Activated naive CD4-positive, alpha-beta T cell treated with anti-CD3 and anti-CD28 coated beads, Interleukin-2, amount 50 U/mL, for 72 hours (primary cell): ENCODE measurements at places on chromosomes 12 and 14.

DNA sequence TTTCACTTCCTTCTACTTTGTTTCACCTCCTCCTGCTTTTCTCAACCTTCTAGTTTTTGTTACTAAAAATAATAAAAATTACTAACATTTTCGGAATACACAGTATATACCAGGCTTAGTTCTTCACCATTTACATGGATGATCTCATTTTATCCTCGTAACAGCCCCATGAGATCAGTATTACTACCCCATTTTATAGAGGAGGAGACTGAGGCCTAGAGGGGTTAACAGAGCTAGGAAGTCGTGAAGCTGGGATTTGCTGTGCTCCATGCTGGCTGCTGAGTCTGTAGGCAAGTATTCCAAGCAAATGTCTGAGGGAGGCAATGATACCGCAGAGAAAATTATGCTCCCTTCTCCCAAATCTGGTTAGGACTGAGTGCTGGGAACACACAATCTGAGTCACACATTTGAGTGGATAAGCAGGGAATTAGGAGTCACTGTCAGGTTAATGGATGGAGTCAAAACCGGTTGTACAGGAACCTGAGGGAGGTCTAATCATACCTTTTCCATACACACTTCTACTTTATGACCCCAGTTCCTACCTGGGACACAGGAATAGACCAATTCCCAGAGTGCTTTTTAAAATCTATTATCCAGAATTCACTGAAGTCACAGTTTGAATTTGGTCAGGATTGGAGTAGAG lies 51.1 kb downstream of the ZFYVE26 start:
- no peak for DNase-seq

- DNase-seq, result no peak
These were observed 12.0 kb downstream of the TMEM119 start for GRCh38 chr12:108585864-108586263.

DNA sequence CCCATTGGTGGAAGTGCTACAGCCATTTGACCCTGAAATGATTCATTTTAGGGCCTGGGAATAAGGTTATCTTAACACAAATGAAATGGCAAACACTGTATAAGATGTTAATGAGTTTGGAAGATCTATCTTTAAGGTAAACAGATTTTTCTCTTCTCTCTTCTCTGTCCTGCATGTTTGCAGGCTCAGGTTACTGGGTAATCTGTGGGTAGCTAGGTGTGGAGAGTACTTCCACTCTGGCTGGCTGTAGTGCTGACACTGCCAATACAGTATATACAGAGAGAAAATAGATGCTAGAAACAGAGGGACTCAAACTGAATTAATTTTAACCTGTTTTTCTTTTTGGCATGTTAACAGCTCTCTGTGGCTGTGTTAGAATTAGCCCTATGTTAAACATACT lies 84.6 kb downstream of the SLC38A6 start:
- no peak for DNase-seq

DNA sequence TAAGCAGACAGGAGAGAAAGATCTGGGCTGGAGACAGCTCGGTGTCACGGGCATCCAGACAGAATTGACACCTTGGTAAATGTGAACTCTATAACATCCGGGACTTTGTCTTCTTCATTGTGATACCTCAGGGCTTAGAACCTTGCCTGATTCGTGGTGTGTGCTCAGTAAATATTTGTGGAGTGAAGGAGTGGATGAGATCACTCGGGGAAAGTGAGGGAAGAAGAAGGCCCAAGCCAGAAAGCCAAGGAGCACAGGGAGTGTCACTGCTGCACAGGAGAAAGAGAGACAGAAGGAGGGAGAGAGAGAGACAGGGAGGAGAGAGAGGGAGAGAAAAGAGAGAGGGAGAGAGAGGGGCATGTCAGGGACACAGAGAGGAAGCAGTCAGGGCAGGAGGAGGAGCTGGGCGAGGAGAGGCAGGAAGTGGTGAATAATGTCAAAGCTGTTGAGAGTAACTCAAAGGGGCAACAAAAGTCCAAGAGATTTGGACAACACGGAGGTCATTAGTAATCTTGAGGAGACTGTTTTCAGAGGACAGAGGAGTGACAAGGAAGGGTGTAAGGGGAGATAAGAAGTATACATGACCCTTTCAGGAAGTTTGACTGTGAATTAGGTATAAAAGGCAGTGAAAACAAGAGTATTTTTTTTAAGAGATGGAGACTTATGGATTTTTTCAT lies 141.6 kb upstream of the MAX start:
- DNase-seq, result no peak
